ENCODE measurements at places on chromosomes 4 and X. TPM values are rescaled to one million over a fixed set of nuclear protein-coding genes. Genes with fewer than 3 reads are reported as not detected.

- no peak for DNase-seq
- H3K27me3 ChIP-seq = peaks cover 3% of the 10 kb centered on the region
- H3K4me1 ChIP-seq = no peaks in the 10 kb centered on the region
- H3K4me3 ChIP-seq = no peak overlapping the region
These were observed 231.2 kb upstream of the VEGFC start for GRCh38 chr4:177023951-177024350.

The ENPEP gene
- polyA plus RNA-seq = not detected

GRCh38 chr4:188722911-188723310 lies 583.7 kb downstream of the TRIML1 start:
- no peak overlapping the region for H3K27ac ChIP-seq
- DNase-seq = no peak
- H3K4me3 ChIP-seq = no peak overlapping the region
- no peaks in the 10 kb centered on the region for H3K36me3 ChIP-seq
- no peaks in the 10 kb centered on the region for H3K4me1 ChIP-seq
- no peaks in the 10 kb centered on the region for H3K27me3 ChIP-seq

- no peak for DNase-seq
- peaks cover 6% of the 10 kb centered on the region for H3K4me1 ChIP-seq
- H3K27ac ChIP-seq = no peak overlapping the region
- H3K4me3 ChIP-seq = no peak overlapping the region
- no peaks in the 10 kb centered on the region for H3K36me3 ChIP-seq
These were observed 3.3 kb upstream of the GPRASP2 start for GRCh38 chrX:102708900-102709299.

DNA sequence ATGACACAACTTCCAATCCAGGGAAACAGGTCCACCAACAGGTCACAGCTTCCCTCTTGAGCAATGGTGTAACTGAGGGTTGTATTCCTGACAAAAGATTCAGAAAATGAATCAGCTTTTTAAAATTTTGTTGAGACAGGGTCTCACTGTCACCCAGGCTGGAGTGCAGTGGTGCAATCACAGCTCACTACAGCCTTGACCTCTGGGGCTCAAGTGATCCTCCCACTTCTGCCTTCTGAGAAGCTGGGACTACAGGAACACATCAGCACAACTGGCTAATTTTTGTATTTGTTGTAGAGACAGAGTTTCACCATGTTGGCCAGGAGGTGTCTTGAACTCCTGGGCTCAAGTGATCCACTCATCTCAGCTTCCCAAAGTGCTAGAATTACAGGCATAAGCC lies 43.7 kb downstream of the SAT1 start:
- H3K27ac ChIP-seq = no peak overlapping the region
- no peaks in the 10 kb centered on the region for H3K4me1 ChIP-seq
- H3K4me3 ChIP-seq = no peak overlapping the region
- no peaks in the 10 kb centered on the region for H3K36me3 ChIP-seq

The PDLIM5 gene
- polyA plus RNA-seq = 55.8 TPM

GRCh38 chrX:56313308-56313707 lies 81.2 kb downstream of the KLF8 start:
- peaks cover 2% of the 10 kb centered on the region for H3K27me3 ChIP-seq
- H3K4me3 ChIP-seq = no peak overlapping the region
- H3K36me3 ChIP-seq = peaks cover 10% of the 10 kb centered on the region

GRCh38 chr4:167831855-167832254 lies 260.5 kb upstream of the ANXA10 start:
- no peak overlapping the region for H3K4me3 ChIP-seq
- H3K27me3 ChIP-seq = peaks cover under 1% of the 10 kb centered on the region
- H3K36me3 ChIP-seq = no peaks in the 10 kb centered on the region
- H3K4me1 ChIP-seq = no peaks in the 10 kb centered on the region
- DNase-seq = no peak

DNA sequence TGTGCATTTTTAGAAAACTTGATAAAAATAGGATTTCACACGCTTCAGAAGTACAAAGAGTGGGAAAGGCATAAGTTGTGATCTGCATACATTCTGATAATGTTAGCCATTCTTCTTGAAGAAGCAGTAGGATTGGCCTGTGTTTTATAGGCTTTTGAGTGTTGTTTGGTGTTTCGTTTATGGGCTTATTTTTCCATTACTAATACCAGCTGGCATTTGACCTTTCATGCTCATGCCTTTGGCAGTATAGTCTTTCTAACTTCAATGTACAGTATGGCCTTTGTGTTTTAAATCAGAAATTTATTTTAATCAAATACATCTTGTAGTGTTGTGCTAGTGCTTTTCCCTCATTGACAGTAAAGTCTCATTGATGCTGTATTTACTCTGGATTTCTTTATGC lies 51.5 kb upstream of the SLC4A4 start:
- DNase-seq = no peak
- H3K4me1 ChIP-seq = peaks cover 2% of the 10 kb centered on the region
- H3K4me3 ChIP-seq = no peak overlapping the region
- no peaks in the 10 kb centered on the region for H3K36me3 ChIP-seq
- H3K27ac ChIP-seq = no peak overlapping the region
- H3K27me3 ChIP-seq = peaks cover 2% of the 10 kb centered on the region

- peaks cover 2% of the 10 kb centered on the region for H3K27me3 ChIP-seq
- no peak overlapping the region for H3K4me3 ChIP-seq
- no peaks in the 10 kb centered on the region for H3K36me3 ChIP-seq
- no peak for DNase-seq
- no peak overlapping the region for H3K27ac ChIP-seq
These were observed 114.2 kb downstream of the PALLD start for GRCh38 chr4:168610911-168611530.

- DNase-seq = no peak
- H3K36me3 ChIP-seq = no peaks in the 10 kb centered on the region
- H3K27ac ChIP-seq = no peak overlapping the region
These were observed 348.6 kb downstream of the BCOR start for GRCh38 chrX:39749135-39749534.

The FRMD7 gene
- polyA plus RNA-seq = not detected

GRCh38 chr4:69095301-69095731 lies 958 bp upstream of the UGT2B7 start:
- no peaks in the 10 kb centered on the region for H3K27me3 ChIP-seq
- no peak for DNase-seq
- H3K27ac ChIP-seq = no peak overlapping the region
- no peaks in the 10 kb centered on the region for H3K4me1 ChIP-seq

DNA sequence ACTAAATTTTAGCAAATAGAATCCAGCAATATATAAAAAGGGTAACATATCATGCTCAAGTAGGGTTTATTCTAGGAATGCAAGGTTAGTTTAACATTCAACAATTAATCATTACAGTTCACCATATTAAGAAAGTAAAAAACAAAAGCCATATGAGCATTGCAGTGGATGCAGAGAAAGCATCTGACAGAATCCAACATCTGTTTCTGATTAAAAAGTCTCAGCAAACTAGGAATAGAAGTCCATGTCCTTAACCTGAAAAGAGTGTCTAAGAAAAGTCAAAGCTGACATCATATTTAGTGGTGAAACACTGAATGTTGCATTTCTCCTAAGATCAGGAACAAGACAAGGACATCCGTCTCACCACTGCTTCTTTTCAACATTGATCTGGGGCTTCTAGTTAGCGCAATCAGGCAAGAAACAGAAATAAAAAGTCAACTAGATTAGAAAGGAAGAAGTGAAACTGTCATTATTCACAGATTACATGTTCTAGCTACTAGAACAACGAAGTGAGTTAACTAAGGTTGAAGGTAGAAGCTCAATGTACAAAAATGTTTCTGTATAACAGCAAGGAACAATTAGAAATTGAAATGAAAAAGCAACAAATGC lies 49.3 kb downstream of the MRPL1 start:
- peaks cover 45% of the 10 kb centered on the region for H3K36me3 ChIP-seq
- H3K4me1 ChIP-seq = peaks cover 1% of the 10 kb centered on the region
- no peak for DNase-seq
- H3K27ac ChIP-seq = no peak overlapping the region

DNA sequence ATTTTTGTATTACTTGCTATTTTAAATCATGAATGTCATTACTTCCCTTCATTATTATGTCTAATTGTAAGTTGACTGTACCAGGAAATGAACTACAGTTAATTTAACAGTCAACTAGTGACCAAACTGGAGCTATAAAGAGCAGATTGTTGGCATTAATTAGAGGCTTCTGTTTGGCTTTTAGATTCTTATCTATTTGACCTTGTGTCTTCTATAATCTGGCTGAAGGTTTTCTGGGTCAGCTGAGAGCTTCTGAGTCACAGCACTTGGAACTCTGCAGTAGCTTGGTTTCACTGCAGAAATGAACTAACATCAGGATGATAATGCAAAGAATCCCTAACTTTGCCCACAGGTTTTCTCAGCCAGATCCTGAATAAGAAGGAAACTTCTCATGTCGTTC lies 169.2 kb upstream of the LEF1 start:
- H3K27me3 ChIP-seq = no peaks in the 10 kb centered on the region
- no peak overlapping the region for H3K27ac ChIP-seq
- peaks cover 17% of the 10 kb centered on the region for H3K4me1 ChIP-seq
- H3K36me3 ChIP-seq = no peaks in the 10 kb centered on the region
- DNase-seq = no peak

The SPACA5 gene
- polyA plus RNA-seq = not detected

DNA sequence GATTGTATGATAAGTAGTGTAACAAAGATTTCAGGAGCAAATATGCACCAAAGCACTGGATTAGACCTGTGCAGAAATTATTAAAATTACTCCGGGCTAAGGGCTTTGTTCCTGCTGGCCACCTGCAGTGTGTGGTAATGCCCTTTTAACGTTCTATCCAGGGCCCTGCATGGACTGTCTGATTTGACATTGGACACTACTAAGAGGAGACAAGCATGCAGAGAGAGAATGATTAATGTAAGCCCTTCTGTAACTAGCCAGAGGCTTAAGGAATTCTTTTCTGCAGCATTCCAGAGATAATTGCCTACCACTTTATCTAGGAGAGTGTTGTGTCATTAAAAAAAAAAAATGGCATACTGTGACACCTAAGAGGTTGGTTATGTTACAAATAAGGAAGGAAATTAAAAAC lies 117.0 kb downstream of the PCDH7 start:
- no peaks in the 10 kb centered on the region for H3K4me1 ChIP-seq
- no peaks in the 10 kb centered on the region for H3K36me3 ChIP-seq
- no peak overlapping the region for H3K4me3 ChIP-seq
- DNase-seq = no peak

The JAKMIP1 gene
- polyA plus RNA-seq = 7.9 TPM

DNA sequence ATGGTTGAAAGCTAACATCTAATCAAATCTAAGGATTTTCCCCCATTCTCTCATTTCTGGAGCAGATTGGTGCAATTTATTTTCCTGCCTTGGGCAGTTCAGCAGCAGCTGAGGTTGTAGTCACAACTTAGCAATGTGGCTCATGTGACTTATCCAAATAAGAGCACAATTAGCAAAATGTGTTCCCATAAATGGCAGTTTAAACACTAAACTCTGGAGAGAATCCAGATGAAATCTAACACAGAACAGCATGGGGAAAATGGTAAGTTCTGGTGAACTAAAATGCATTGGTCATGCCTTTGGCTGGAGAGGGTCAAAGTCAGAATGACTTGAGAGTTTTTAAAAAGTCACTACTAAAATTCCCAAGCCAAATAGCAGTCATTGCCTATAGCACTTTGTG lies 422.6 kb upstream of the DIPK2B start:
- no peaks in the 10 kb centered on the region for H3K36me3 ChIP-seq
- DNase-seq = no peak
- no peaks in the 10 kb centered on the region for H3K4me1 ChIP-seq
- no peak overlapping the region for H3K4me3 ChIP-seq
- H3K27me3 ChIP-seq = peaks cover 2% of the 10 kb centered on the region

- H3K27ac ChIP-seq = no peak overlapping the region
- H3K4me3 ChIP-seq = no peak overlapping the region
- no peaks in the 10 kb centered on the region for H3K4me1 ChIP-seq
- H3K27me3 ChIP-seq = peaks cover 7% of the 10 kb centered on the region
- DNase-seq = no peak
These were observed 370.6 kb upstream of the RPS6KA3 start for GRCh38 chrX:20637351-20637750.

DNA sequence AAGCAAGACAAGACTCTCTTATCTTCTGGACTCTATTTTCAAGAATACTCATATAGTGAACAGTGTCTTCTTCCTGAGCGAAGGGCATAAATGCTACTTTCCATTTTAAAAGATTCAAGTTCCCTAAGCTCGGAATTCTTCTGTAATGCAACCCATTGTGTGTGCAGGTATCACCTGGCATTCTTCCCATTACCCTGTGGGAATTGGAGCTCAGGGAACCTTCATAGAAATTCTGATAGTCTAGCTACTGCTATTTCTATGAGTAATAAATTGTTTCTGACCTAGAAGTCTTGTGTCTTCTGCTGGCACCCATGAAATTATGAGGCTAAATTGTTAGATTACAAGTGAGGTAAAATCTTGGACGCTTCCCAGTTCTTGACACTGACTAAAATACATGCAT lies 324.1 kb upstream of the DIPK2B start:
- no peak for DNase-seq
- no peak overlapping the region for H3K27ac ChIP-seq
- H3K4me3 ChIP-seq = no peak overlapping the region
- no peaks in the 10 kb centered on the region for H3K27me3 ChIP-seq

The PF4V1 gene
- polyA plus RNA-seq = not detected

The RENBP gene
- not detected for polyA plus RNA-seq

- DNase-seq = no peak
- no peaks in the 10 kb centered on the region for H3K27me3 ChIP-seq
- no peaks in the 10 kb centered on the region for H3K4me1 ChIP-seq
- no peak overlapping the region for H3K27ac ChIP-seq
These were observed 28.9 kb upstream of the MTMR1 start for GRCh38 chrX:150664290-150664689.

GRCh38 chr4:183716302-183716701 lies 57.2 kb downstream of the TRAPPC11 start:
- peaks cover 23% of the 10 kb centered on the region for H3K36me3 ChIP-seq
- no peak for DNase-seq
- no peak overlapping the region for H3K4me3 ChIP-seq

DNA sequence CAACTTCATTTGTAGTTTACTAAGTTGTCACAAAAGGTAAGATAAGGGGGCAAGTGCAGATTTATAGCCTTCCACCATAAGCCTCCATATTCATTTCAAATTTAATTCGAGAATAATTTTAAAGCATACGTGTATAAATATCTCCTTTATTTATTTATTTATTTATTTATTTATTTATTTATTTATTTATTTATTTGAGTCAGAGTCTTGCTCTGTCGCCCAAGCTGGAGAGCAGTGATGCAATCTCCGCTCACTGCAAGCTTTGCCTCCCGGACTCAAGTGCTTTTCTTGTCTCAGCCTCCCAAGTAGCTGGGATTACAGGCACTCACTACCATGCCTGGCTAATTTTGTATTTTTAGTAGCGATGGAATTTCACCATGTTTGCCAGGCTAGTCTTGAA lies 523.4 kb downstream of the FAT4 start:
- H3K4me1 ChIP-seq = no peaks in the 10 kb centered on the region
- H3K36me3 ChIP-seq = no peaks in the 10 kb centered on the region
- DNase-seq = no peak
- H3K27ac ChIP-seq = no peak overlapping the region
- no peak overlapping the region for H3K4me3 ChIP-seq

DNA sequence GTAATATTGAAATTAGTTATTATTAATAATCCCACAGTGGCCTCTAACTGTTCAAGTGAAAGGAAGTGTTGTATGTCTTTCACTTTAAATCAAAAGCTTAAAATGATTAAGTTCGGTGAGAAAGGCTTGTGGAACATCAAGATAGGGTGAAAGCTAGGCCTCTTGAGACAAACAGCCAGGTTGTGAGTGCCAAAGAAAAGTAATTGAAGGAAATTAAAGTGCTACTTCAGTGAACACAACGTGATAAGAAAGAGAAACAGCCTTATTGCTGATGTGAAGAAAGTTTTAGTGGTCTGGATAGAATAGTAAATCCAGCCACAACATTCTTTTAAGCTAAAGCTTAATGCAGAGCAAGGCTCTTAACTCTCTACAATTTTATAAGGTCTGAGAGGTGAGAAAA lies 42.6 kb upstream of the IL13RA2 start:
- H3K27ac ChIP-seq = no peak overlapping the region
- H3K4me1 ChIP-seq = no peaks in the 10 kb centered on the region
- H3K36me3 ChIP-seq = no peaks in the 10 kb centered on the region
- H3K4me3 ChIP-seq = no peak overlapping the region
- H3K27me3 ChIP-seq = no peaks in the 10 kb centered on the region
- no peak for DNase-seq

All from immature natural killer cell (primary cell).